Hematopoietic multipotent progenitor cell (in vitro differentiated cells): ENCODE measurements at places on chromosomes 11 and 22.

DNA sequence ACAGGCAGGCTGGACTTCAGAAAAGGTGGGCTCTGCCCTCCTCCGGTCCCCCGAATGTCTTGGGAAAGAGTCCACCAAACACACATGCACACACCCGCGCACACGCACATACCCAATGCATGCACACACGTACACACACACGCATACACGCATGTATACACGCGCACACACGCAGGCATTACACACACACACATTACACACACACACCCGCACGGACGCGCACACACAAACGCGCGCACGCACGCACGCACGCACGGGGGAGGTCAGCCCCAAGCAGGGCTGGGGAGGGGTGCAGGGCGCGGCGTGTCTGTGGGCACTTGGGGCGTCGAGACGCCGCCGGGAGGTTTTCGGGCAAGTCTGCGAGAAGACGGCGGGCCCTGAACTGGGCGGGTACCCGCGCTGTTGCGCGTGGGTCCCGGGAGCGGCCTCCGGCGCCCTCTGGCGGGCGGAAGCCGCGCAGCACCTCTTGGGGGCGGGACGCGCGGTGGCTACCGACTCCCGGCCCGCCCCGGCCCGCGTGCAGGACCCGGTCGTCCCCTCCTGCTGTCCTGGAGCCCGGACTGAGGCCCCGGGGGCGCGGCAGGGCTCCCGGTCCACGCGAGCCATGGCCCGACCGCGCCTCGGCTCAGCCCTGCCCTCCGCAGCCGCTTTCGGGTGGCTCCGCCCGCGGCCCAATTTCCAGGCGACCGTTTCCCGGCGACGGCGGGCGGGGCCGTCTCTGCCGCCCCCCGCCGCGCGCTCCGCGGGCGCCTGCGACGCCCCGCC, 3.6 kb downstream of the SEPTIN5 start:
- DNase-seq, result peak; percentile 79

DNA sequence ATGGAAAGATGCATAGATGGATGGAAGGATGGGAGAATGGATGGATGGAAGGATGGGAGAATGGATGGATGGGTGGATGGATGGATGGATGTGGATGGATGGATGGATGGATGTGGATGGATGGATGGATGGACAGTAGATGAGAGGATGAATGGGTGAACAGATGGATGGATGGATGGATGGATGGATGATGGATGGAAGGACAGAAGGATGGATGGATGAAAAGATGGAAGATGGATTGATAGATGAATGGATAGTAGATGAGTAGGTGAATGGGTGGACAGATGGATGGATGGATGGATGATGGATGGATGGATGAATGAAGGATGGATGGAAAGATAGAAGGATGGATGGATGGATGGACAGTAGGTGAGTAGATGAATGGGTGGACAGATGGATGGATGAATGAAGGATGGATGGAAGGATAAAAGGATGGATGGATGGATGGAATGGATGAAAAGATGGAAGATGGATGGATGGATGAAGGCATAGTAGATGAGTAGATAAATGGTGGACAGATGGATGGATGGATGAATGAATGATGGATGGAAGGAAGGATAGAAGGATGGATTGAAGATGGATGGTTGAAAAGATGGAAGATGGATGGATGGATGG, 15.5 kb downstream of the FGF3 start:
- no peak for DNase-seq

GRCh38 chr11:64619811-64620380, 28.9 kb downstream of the SLC22A12 start:
- DNase-seq, result no peak

GRCh38 chr11:74418509-74418895, 20.3 kb upstream of the PGM2L1 start:
- no peak for DNase-seq

DNA sequence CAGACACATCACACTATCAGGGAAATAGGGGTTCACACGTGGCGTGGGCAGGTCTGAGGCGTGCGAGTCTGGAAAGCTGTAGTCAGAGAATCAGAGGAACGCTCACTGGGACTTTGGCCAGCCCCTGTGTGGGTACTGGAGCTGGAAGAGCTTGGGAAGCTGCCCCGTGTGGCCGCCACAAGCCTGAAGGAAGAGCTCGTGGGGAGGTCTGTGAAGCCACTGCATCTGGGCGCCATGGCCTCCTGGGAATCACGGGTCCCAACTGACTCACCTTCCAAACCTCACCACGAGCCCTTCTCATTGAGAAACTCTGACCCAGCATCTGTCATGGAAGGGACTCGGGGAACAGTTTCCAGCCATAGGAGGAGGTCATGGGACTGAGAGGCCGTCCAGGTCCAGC, 5.9 kb upstream of the MRGPRF start:
- DNase-seq, result no peak

DNA sequence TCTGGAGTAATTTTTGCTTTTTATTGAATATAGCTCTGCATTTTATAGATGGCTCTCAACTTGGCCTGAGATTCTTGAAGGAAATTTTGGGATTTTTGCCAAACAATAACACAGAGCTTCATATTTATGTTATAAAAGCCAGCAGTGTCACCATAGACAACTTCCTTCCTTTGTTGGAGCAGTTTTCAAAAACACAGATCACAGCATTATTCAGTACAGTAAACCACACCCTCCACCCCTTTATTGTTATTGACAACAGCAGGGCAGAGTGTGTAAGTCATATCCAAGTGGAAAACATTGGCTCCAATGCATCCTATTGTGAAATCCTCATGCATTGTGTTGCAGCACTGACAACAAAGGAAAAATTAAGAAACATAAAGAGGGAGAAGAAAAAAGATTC, 62.6 kb upstream of the PRSS23 start:
- DNase-seq, result no peak

DNA sequence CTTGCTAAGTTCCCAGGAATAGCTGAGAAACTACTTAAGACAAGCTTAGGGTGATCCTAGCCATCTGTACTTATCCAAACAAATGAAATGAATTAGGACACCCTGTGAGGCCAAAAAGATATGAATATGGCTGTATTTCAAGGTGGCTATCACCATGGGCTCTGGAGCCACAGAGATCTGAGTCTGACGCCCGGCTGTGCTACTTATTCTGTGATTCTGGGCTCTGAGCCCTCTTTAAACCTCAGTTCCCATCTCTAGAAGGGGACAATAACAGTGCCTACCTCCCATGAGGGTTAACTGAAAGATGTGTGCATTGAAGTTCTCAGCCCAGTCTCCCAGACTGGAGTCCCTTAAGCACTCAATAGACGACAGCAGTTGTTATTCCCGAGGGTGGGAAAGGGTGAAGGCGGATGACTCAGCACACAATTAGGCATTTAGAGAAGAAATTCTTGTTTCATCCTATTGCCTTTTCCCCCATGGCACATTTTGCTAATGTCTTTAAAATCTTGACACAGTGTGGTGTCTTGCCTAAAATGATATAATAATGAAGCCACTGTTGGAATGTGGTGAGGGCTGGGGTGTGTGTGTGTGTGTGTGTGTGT, 132.5 kb downstream of the ADAMTS15 start:
- no peak for DNase-seq

- no peak for DNase-seq
Observed at GRCh38 chr11:130216591-130217132, 57.1 kb downstream of the ST14 start.

- DNase-seq, result no peak
Observed at GRCh38 chr22:23264610-23265367, 84.5 kb downstream of the BCR start.

DNA sequence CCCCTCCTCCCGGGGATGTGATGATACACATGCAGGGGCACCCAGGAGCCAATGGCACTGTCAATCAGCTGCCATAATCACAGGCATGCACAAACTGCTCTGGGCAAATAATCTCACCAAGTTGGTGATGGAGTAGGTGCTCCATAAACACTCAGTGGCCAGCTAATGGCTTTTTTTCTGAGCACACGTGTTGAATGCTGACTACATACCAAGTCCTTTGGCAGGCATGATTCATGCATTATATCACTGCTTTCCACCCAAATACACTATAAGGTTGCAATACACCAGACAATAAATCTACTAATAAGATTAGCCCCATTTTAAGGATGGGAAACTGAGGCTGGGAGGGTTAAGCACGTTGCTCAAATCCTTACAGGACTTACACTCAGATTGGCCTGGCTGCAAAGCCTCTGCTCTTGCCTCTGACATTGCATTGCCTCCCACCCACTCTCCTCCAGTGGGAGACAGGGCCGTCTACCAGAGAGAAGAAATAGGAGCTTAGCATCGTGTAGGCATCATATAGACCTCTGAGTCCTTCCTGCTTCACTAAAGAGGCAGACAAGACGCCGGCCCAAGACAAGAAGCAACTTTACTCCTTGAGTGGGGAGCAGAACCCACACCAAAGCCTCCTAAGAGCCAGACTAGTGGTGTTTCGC, 32.7 kb upstream of the ACCSL start:
- DNase-seq, result no peak

DNA sequence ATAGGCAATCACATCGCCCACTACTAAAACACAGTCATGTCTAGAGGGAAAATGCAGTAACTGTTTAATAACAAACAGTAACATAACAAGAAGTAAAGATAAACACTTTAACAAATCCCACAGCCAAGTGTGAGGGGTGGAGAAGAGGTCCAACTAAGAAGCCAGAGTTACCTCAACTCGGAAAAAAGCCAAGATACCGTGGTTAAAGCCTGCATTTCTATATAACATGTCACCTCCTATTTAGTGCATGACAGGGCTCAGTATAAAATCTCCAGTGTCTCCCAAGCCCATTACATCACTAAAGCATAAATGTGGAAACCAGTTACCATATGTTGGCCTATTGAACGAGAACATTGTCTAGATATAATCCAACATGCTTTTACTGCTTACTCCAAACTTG, 281.7 kb downstream of the LRRC4C start:
- no peak for DNase-seq

GRCh38 chr11:26946257-26946716, 47.6 kb upstream of the FIBIN start:
- no peak for DNase-seq

DNA sequence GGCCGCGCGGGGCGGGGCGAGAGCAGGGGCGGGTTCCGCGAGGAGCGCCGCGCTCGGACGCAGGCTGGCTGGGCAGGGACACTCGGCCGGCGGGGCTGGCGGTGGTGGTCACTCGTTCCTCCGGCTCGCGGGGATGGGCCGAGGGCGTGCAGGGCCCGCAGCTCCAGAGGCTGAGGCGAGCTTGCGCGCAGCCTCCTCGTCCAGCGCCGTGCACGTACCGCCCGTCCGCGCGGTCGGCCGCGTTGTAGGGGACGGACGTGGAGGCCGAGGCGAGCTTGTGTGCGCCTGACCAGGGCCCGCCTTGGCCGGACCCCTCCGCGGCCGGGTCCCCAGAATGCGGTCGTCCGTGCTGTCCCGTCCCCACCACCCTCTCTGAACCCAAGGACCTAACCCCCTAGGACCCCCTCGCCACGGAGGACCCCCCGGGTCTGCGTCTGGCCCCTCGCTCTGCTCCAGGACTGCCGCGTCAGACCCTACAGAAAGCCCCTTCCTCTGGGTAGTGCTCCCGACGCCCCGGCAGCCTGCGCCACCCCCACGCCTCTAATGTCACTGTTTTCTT, 569 bp upstream of the YPEL1 start:
- DNase-seq, result no peak

GRCh38 chr11:27444801-27445215, 27.8 kb downstream of the LGR4 start:
- no peak for DNase-seq

- DNase-seq, result no peak
Observed at GRCh38 chr22:20554824-20555223, 47.4 kb downstream of the MED15 start.

GRCh38 chr11:94328587-94329080, 24.3 kb downstream of the IZUMO1R start:
- no peak for DNase-seq

GRCh38 chr22:33220476-33221080, 162.4 kb upstream of the SYN3 start:
- DNase-seq, result no peak

- DNase-seq, result peak; percentile 3
Observed at GRCh38 chr11:104120493-104121137, 43.3 kb downstream of the PDGFD start.

DNA sequence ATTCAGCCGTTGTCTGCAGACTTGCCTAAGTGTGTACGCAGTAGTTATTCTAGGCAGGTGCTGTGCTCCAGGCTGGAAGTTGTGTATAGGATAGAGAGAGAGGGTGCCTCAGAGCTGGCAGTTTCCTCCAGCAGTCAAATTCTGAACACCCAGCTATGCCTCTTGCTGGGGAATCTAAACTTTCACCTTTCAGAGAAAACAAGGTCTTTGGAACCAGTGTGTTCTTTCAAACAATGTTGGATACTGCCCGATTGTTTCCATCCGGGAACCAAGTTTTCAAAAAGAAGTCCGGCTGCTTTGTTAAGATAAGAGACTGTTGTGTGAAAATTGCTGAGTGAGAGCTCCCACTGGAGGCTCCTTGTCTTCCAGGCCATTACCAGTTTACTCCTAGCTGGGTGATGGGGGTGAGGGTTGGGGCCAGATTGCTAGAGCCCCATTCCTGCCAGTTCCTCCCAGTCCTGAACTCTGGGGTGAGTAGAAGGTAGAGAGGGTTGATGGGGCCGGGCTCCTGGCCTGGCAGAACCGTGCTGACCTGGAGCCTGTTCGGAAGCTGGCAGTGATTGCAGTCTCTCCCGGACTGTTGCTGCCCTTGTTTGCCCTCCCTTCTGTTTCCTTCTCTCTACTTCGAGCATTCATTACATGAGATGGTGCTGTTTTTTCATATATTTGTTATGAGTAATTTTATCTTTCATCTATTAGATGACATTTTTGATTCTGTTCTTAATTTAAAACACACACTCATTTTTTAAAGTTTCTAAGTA, 150.2 kb downstream of the TEAD1 start:
- no peak for DNase-seq

GRCh38 chr11:26947904-26948639, 45.8 kb upstream of the FIBIN start:
- no peak for DNase-seq

DNA sequence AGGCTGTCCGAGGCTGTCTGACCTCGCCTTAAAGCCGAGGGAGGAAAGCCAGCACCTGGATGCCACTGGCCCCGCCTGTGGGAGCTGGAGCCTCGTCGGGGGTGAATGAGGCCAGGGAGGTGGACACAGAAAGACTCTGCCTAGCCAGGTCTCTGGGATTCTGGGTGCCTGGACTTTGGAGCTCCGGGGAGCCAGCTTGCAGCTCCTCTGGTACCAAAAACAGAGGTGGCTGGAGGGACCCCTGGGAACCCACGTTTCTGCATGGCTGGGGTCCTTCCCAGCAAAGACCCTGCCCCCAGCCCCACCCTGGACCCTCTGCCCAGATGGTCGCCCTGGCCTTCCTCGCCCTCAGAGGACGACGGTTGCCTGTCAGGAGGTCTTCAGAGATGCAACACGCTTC, 239.7 kb downstream of the BRD1 start:
- DNase-seq, result no peak

- DNase-seq, result no peak
Observed at GRCh38 chr22:44952863-44953746, 56.7 kb downstream of the PHF21B start.

GRCh38 chr11:1906181-1906580, 13.3 kb upstream of the TNNT3 start:
- peak; percentile 34 for DNase-seq

- no peak for DNase-seq
Observed at GRCh38 chr11:14306481-14306880, 52.5 kb downstream of the RRAS2 start.
